Occipital lobe (tissue), 3 donors: ENCODE measurements at places on chromosomes 3 and 15. TPM values are rescaled to one million over a fixed set of nuclear protein-coding genes. Genes with fewer than 3 reads are reported as not detected.

The CFAP20DC gene
- 4.4 TPM for total RNA-seq

The SLC12A1 gene
- 0.16 TPM for total RNA-seq

The TGM5 gene
- total RNA-seq: not detected

The SLCO2A1 gene
- 0.78 TPM for total RNA-seq

The CXCR6 gene
- total RNA-seq: not detected

The LRRN1 gene
- total RNA-seq: 21.4 TPM

The COL6A5 gene
- under 0.01 TPM for total RNA-seq

The C15orf39 gene
- total RNA-seq: 0.31 TPM

The RTP1 gene
- not detected for total RNA-seq

The LAMB2 gene
- 47.6 TPM for total RNA-seq

The PTH1R gene
- 2.3 TPM for total RNA-seq

The DUOXA2 gene
- not detected for total RNA-seq

The TMEM108 gene
- 27.1 TPM for total RNA-seq

The KCNMB2 gene
- total RNA-seq: 15.4 TPM

The CCR9 gene
- total RNA-seq: 0.16 TPM

The GALNT15 gene
- total RNA-seq: 2.0 TPM

GRCh38 chr3:190119461-190120268, 1.0 kb downstream of the P3H2 start:
- no peak for DNase-seq

GRCh38 chr3:25476639-25477038, 48.6 kb downstream of the RARB start:
- no peak for DNase-seq

DNA sequence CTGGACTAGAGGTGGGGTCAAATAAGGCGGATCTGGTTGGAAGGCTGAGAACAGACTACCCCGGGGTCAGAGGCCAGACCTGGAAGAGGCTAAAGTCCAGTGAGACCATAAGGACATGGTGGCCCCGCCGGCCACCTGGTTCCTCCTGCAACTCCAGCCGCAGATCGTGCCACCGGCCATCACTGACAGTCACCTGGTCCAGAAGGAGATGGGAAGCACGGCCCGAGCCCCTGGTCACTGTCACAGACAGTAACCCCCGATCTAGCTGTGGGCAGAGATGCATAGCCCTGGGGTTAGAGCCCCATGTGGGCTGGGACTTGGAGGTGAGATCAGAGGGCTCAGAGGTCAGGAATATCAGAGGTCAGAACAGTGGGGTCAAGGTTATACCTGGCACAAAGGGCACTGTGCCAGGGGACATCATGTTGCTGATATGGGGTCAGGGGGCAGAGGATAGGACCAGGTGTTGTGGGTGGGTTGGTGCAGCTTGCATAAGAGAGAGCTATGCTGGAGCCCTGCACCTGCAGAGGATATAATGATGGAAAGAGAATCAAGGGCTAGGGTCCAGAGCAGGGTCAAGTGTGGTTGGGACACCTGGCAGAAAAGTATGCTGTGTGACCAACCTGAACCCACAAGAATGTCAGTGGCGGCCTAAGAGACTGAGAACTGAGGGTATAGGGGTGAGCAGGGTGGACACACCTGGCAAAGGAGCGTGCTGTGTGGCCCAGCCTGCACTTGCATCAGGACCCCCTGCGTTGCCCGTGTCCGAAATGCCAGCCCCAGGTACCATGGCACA, 9.6 kb downstream of the CELSR3 start:
- DNase-seq: no peak

GRCh38 chr3:171274222-171274621, 186.0 kb downstream of the TNIK start:
- DNase-seq: no peak

DNA sequence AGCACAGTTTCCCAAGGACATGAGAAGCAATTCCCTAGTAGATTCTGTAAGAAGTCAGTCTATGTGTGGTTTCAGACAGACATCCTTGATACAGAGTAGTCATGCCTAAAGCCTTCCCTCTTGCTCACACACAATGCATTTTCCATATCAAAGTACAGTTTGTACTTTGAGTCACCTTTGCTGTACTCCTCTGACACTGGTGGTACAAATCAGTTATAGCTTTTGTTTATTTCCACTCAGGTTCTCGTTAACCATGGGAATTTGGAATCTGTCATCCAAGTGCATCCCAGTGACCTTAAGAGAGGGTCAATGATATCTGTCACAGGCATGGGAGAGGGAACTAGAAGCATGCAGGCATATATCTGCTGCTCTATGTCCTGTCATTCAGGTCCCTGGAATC, 3.6 kb upstream of the GNB4 start:
- DNase-seq: no peak

DNA sequence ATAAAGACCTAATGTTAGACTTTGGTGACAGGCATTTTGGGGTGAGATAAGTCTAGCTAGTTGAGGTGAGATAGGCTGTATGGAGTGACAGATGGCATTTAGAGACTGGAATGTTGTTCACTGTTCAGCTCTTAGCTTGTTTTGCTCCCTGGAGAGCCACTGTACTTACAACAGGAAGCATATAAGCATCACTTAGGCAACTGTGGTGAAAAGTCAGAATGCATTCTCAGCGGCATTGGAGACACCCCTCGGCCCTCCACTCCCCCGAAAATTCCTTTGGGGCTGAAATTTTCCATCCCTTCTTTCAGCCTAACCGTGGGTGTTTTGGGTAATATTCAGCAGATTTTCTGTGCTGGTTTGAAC, 73.4 kb downstream of the SLCO3A1 start:
- no peak for DNase-seq

DNA sequence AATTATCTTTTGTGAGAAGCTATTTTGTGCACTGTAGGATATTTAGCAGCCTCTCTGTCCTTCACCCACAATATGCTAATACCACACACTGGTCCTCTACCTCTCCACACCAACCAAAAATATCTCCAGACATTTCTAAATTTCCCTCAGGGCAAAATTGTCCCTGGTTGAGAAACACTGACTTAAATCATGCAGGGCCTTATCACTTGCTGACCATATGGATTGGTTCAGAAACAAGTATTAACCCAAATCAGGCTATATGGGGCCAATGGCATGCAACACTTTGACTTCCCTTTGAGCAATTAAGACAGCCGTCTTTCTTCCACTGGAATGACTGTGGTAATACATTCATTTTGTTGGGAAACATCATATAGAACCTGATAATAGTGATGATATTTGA, 251.1 kb downstream of the CNTN3 start:
- DNase-seq: no peak

GRCh38 chr3:43432462-43432861, 146.1 kb downstream of the SNRK start:
- no peak for DNase-seq

- no peak for DNase-seq
These were observed 239.3 kb downstream of the EPHB1 start for GRCh38 chr3:135034291-135034768.

DNA sequence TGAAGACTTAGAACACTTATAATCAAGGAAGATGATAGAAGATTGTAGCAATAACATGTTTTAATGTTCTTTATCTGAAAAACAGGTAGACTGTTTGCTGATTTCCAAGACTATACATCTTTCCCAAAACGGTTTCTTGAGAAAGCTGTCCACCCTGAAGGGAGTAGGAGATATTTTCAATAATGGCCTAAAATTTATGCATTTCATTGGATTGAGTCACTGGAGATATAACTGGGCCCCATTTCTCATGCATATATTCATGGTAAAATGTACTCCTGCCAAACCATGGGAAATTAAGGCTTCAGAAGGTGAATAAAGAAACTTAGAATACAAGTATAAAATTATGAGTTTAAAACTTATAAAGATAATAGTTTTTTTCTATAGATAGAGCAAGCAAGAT, 143.9 kb downstream of the LSAMP start:
- no peak for DNase-seq

DNA sequence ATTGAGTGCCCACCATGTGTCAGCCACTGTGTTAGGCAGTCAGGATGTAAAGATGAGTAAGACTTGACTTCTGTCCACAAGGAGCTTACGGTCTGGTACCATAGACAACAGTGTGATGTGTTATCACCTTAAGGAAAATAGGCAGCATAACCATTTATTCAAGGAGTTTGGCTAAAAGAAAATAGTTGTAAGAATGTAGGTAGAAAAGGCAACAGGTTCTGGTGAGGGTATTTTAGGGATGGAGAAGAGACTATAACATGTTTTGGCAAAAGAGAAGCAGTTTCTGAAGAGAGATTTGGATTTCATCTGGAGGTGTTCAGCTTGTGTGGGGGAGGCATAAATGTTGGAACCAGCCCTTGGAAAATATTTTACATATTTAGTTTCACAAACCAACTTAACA, 121.9 kb downstream of the HCN4 start:
- no peak for DNase-seq

GRCh38 chr15:64558460-64559179, 98.2 kb downstream of the ZNF609 start:
- DNase-seq: no peak

DNA sequence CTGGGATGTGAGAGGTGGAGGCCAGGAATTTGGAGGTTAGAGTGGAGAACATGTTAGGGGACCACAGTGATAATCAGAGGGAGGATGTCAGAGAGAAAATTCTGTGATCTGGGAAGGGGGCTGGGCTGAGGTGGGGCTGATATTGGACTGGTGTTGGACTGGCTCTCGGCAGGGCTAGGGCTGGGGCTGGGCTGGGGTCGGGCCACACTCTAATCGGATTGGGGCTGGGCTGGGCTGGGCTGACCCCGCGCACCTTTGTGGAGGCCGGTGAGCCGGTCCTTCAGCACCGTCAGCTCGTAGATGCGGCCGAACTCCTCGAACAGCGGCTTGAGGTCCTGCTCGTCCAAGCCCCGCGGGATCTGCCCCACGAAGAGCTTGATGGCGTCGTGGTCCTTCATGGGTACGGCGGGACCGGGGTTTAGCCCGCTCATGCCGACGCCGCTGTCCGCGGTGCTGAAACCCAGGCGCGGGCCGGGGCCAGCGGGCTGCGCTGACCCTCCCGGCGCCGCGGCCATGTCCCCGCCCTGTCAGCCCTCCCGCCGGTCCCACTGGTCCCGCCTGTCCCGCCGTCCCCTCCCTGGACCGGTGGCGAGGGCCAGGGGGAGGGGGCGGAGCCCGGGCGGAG, 485 bp downstream of the CELF6 start:
- DNase-seq: no peak

DNA sequence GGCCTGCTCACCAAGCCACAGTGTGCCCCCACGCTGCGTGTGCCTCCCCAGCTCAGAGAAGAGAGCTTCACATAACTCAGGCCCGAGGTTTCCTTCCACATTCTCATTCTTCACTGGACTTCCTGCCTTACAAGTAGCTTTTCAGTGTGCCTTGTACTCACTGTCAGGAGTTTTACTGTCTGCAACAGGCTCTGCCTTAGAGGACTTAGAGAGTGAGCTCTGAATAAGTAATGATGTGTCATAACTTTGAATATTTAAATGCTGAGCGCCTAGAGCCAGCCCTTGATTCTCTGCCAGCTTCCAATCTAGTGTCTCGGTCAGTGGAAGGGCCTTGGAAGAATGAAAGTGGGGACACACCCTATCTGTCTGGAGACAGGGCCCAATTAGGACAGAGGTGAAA, 41.8 kb downstream of the ITGB5 start:
- DNase-seq: no peak

GRCh38 chr3:52546111-52546901, 9.9 kb downstream of the UQCC5 start:
- DNase-seq: no peak

DNA sequence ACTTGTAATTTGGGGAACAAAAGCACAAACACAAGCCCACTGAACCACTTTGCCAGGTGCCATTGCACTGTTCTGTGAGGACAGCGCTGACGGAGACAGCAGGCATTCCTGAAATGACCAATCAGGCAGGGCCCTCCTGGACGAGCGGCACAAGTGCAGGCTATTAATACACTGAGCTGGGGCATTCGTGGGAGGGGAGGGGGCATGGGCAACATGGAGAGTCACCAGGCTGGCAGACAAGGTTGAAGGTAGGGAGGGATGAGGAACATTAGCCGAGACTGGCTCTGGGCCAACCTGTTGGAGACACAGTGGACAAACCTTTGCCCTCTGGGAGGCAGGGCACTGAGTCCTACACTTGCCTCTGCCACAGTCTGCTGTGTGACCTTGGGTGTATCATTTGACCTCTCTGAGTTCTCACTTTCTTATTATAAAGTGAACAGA, 45.6 kb downstream of the NOX5 start:
- DNase-seq: no peak

- no peak for DNase-seq
These were observed 11.2 kb upstream of the ATP13A3 start for GRCh38 chr3:194497799-194498575.

- no peak for DNase-seq
These were observed 33.7 kb upstream of the CD47 start for GRCh38 chr3:108124337-108125152.

- DNase-seq: no peak
These were observed 923.1 kb downstream of the CADM2 start for GRCh38 chr3:85881833-85882393.

DNA sequence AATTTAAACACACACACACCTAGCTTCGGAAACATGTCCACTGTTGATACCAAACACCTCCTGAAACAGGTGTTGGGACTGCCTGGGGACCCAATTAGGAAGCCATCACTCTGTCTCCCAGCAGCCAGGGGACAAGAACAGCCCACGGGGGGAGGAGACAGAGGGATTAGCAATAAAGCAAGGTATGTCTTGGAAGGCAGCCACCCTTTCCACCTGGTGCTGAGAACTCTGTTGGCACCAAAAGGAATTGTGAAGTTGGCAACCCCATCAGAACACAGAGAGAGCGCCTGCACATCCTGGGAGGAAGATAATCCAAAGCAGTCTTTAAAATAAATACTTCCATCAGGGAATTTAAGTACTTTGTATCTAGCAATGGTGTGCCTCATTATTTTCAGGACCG, 111.0 kb downstream of the ADAMTS17 start:
- no peak for DNase-seq

- DNase-seq: no peak
These were observed 61.9 kb downstream of the PTPN9 start for GRCh38 chr15:75517233-75517632.

GRCh38 chr3:12938258-12938711, 96.9 kb upstream of the RPL32 start:
- DNase-seq: no peak

DNA sequence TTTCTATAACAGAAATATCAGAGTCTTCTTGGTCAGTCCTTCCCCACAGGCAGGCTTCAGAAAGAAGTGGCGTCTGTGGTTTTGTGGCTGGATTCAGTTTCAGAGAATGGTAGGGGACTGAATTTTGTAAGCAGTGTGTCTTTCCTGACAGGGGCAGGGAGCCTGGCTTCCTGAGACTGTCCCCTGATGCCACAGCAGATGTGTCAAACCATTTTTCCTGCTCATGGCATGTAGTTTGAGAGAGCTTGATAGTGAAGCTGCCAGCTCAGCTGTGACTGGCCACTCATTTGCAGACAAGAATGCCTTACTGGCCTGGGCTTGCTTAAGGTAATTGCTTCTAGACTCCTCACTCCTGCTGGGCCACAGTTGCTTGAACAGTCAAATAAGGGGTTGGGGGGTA, 26.4 kb downstream of the LARS2 start:
- no peak for DNase-seq

- peak; percentile 16 for DNase-seq
These were observed 32.2 kb upstream of the TPRG1 start for GRCh38 chr3:189139611-189139940.

GRCh38 chr15:90007076-90007460, 5.9 kb downstream of the ZNF710 start:
- no peak for DNase-seq

GRCh38 chr3:127461286-127461910, 129.1 kb downstream of the TPRA1 start:
- no peak for DNase-seq

- no peak for DNase-seq
These were observed 97.7 kb upstream of the PRR20G start for GRCh38 chr3:127385540-127385870.
